ENCODE measurements at places on chromosomes 1 and 21.

DNA sequence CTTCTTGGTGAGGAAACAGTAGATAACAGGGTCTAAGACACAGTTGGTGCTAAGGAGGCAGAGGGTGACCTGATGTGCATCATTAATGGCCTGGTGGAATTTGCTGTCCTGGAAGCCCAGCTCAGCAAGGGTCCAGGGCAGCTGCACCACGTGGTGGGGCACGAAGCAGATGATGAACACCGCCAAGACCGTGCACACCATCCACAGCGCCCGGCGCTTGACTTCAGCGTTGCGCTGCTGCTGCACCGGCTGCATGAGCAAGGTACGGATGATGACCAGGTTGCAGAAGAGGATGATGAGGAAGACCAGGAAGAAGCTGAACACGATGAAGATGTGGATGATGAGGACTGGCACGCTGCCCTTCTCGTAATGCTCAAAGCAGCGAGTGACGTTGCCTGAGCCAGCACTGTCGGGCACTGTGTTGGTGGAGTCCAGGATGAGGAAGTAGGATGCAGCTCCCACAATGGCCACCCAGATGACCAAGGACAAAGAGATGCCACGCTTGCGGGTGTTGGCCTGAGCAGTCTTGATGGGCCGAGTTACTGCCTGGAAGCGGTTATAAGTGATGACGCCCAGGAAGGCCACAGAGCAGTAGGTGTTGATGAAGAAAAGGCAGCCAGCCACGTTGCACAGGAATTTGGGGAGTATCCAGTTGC is 26.2 kb downstream of the PTAFR start:
- DNase-seq: no peak

DNA sequence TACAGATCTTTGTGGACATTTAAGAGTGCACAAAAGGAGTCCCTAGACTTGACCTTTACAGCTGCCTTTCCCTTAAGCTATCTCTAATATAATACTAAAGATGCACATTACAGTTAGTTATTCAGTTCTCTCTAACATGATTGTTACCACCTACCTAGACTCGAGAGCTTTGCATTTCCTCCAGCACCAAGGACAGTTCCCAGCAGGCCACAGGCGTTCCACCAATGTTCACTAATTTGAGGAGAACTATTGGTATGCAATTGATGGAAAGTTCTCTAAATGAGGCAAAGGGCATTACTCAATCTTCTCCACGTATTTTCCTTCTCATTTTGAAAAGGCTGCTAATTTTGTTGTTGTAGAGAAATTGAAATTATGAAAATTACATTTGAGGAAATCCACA is 5.4 kb upstream of the NTNG1 start:
- peak; percentile 58 for DNase-seq

GRCh38 chr1:226712742-226713419 is 26.2 kb downstream of the ITPKB start:
- no peak for DNase-seq

DNA sequence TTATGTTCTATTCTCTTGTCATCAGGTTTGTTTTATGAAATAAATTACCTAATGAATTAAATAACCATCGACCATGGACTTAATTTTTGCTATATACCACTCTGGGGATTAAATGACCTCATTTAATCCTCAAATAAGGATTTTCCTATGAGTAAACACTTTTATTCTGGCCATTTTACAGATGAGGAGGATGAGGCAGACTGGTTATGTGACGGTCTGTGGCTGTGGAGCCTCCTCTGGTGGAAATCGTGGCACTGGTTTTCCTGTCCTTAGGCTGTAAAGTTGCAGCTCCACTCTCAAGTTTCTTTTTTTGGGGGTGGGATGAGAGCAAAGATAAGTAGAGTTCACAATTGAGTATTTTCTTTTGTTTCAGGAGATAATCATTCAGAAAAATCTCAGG is 105.2 kb downstream of the XCL2 start:
- DNase-seq: no peak

DNA sequence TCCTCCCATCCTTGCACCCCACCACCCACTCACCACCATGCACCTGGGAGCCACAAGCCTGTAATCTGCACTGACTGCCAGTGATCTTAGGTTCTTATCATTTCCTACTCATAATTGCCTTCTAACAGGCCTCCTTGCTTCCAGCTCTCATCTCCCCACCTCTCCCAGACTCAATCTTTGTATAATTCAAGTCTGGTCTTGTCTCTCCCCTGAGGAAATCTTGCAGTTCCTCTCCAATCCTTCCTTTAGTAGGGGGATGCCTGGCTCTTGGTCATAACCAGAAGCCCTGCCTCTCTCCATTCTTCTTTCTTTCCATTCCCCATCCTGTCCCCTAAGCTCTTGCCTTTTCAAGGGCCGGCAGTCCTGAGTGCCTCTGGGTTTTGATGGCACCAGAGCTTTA is 27.8 kb downstream of the PIGM start:
- DNase-seq: no peak

GRCh38 chr1:32350785-32351398 is 11.4 kb downstream of the FAM229A start:
- peak; percentile 58 for DNase-seq

All from AG10803 (cell line).